ENCODE measurements at places on chromosomes 12 and 14.
A peak's percentile ranks its signal among the peaks of the same experiment; 100 is the strongest.

DNA sequence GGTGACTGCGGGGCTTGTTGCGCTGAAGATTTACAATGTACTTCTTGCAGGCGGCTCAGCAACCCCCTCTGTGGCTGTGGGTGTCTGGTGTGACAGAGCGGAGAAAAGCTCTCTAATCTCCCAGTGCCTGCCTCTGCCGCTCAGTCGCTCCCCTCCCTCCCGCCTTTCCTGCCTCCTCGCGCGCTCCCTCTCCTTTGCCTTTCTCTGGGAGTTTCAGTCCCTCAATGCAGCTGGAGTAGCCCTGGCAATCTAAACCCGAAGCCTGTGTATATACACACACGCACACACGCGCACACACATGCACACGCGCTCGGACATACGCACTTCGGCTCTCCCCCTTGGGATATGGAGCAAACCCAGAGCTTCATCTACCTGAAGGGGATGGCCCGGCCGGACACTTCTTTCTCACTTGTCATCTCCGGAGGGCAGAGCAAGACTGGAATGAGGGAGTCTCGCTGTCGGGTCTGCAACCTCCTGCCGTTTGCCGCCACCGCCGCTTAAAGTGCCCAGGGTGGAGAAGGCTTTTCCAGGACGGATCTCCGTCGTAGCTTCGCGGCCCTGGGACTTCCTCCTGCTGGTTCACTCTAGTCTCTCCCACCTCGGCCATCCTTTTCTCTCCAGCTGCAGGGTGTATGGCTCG lies 599 bp upstream of the TRHDE start:
- no peak for DNase-seq

DNA sequence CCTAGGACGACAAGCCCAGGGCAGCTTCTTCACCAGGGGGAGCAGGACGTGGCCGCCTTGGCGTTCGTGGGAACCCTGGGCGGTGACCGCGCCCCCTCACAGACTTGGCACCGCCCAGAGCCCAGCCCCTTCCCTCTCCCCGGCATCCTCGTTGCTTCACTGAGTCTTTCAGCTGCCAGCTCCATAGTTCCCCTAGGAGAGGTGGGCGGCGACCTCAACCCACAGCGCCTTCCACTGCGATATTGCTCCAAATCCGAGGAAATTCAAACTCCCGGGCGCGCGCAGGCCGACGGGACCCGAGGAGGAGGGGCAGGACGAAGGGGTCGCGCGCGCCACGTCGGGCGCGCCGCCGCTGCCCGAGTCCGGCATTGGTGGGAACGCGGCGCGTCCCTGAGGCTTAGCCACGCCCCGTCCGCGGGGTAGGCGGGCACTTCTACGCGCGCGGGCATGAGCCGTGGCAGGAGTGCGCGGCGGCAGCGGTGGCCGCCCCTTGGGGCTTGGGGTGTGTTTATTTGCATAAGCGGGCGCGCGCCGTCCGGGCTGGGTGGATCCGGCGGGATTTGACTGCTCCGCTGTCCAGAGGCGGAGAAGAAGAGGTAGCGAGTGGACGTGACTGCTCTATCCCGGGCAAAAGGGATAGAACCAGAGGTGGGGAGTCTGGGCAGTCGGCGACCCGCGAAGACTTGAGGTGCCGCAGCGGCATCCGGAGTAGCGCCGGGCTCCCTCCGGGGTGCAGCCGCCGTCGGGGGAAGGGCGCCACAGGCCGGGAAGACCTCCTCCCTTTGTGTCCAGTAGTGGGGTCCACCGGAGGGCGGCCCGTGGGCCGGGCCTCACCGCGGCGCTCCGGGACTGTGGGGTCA lies at the start of the genes APAF1 and IKBIP:
Gene APAF1 (plus strand): TSS at position 579 of the 860 bp plus-strand sequence. CDS start 3,070 bp downstream, outside the sequence.
Gene IKBIP (minus strand): TSS at position 77 of the 860 bp plus-strand sequence. CDS start 87 bp downstream, outside the sequence.
- peak; percentile 93 for DNase-seq

- DNase-seq = peak; percentile 2
Observed at GRCh38 chr12:126784328-126784921, 1482.5 kb upstream of the TMEM132C start.

DNA sequence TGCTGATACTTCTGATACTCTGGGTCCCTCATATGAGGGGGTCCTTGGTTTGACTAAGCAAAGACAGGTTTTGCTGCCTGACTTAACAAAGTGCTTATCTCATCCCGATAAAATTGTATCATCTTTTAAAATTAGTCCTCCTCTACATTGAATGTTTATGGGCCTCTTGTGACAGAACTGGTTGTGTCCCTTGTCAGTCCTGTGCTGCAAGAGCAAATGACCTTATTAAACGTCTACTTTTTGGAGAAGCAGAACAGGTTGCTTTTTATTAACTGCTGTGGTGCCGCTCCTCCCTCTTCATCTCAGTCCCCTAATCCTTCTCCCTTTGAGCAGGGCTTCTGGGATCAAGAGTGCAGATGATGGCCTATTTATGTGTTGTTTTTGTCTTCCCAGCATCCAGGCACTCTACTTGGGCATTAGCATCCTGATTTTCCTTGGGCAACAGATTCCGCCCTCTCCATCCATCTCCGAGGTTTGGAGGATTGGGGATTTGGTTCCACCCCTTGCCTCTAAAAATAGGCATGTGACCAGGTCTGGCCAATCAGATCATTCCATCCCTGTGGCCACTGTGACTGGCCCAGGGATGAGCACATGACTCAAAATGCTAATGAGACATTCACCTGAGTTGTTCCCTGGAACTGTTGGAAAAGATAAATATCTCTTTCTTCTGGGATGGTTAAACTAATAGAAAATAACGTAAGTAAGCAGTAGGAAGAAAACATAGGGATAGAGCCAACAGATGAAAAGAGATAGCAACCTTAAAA lies 2.9 kb upstream of the DENR start:
- no peak for DNase-seq

DNA sequence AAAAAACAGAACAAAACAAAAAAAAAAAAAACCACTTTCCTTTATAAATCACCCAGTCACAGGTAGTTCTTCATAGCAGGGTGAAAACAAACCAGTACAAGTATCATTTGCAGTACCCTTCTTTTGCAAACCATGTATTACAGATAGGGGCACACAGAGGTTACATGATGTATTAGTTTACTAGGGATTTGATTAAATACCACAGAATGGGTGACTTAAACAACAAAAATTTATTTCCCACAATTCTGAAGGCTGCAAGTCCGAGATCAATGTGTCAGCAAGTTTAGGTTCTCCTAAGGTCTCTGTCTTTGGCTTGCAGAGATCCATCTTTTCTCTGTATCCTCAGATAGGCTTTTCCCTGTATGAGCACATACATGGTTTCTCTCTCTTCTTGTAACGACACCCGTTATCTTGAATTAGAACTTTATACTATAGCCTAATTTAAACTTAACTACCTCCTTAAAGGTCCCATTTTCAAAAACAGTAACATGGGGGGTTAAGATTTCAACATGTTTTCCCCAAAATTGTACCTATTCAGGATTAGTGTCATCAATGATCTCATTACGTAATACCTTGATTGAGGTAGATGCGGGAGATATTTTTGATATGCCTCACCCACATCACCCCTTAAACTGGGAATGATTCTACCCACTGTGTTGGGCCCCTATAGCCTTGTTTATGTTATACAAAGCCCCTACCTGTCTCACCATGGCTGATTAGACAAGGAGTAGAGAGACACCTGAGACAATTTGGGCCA lies 3.5 kb upstream of the CEP128 start:
- no peak for DNase-seq

DNA sequence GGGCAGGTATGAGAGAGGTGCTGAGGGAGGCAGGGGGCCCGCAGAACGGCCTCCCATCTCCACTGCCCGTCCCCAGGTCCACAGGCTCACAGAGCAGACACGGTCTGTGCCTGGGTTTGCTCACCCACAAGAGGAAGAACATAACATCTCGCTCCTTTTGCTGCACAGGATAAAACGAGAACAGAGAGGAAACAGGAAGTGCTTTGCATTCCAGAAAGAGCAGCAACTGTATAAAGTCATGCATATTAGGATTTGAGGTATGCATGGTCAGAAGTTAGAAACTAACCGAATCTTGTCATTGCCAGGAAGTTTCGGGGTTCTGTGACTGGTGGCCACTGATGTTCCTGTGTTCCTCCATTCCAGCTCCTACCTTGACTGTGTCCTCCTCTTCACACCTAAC lies 25.0 kb downstream of the NTF3 start:
- DNase-seq = no peak

DNA sequence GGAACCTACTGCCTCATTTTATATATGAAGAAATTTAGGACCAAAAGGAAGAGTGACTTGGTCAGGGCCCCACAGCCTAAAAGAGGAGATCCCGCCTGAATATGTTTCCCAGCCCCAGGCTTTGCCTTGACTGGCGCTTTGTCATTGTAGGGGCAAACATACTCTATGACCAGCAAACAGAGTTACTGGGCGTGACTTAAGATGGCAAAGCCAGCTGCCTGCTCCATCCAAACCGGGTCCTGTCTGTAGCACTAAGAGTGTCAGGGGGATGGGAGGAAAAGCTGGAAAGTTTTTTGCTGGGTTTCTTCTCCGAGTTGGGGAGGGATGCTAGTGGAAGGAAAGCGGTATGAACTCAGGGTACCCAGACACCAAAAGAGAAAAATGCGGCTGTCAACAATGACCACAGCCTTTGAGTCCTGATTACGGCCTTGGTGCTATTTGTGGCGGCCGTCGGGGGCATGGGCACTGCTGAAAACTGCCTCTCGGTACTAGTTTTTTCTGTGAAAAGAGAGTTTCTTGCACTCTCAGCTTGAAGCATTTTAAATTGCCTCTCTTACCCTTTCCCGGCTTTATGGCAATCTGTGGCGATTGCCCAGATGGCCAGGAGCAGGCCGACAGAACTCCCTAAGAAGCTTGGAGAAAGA lies 82.7 kb downstream of the PRIMA1 start:
- no peak for DNase-seq

GRCh38 chr14:65485516-65485915 lies 73.0 kb downstream of the FUT8 start:
- DNase-seq = no peak

- no peak for DNase-seq
Observed at GRCh38 chr12:55068416-55069010, 48.7 kb downstream of the NEUROD4 start.

GRCh38 chr14:102450206-102451063 lies 59.1 kb downstream of the ANKRD9 start:
- no peak for DNase-seq

DNA sequence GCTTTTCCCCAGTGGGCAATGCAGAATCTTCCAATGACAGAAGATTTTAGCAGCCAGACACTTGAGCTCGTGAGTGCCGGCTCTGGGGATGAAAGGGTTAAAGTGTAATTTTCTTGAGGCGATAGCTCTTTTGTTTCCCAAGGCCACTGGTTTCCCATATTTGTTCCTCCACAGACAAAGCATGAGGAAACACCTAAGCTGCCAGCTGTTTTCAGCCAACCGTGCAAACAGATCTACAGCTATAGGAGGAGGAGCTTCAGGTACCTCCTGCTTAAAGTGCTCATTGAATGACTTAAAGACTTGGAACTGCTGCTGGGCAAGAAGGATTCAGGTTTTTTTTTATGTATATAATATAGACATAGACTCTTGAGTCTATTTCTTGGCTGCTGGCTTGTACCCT lies 1311.5 kb downstream of the TMEM121 start:
- DNase-seq = no peak

DNA sequence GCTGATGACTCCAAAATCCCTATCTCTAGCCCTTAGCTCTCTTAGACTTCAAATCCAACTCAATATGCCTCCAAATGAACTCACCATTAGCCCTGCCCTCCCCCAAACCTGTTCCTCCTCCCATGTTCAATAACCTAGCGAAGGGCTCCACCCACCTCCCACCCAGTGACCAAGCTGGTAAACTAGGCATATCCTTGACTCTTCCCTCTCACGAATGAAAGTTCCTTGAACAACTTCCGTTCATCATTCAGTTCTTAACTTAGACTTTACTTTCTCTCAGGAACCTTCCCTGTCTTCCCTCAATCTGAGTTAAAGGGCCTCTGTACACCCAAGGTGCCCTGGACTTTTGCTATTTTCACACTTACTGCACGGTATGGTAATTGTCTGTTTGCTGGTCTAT lies 1.9 kb upstream of the KLHDC1 start:
- DNase-seq = no peak

- no peak for DNase-seq
Observed at GRCh38 chr12:129257524-129257923, 404.2 kb downstream of the GLT1D1 start.

- DNase-seq = no peak
Observed at GRCh38 chr12:46569826-46570439, 197.4 kb upstream of the SLC38A2 start.

- peak; percentile 71 for DNase-seq
Observed at GRCh38 chr14:61568572-61569011, 126.7 kb upstream of the HIF1A start.

DNA sequence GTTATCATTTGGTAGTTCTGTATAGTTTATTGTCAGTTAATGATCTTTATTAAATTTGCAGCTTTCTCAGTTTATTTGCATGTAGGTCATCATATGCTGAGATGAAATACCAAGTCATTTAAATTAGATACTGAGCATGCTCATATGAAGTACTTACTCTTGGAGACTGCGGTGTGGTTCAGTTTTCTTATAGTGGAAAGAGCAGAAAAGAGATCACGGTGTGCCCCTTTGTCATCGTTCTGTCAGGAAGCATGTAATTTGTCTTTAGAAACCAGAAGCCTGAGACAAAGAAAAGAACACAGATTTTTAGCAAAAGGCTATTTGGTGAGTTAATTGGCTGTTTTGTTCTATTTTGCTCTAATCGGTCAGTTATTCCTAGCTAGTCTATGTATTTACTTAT lies 75.6 kb downstream of the PLEKHA5 start:
- no peak for DNase-seq

- no peak for DNase-seq
Observed at GRCh38 chr12:122413516-122414404, 8.7 kb downstream of the CLIP1 start.

GRCh38 chr14:42854061-42854460 lies 1247.4 kb downstream of the LRFN5 start:
- no peak for DNase-seq

GRCh38 chr12:107233551-107233950 lies 140.2 kb upstream of the CRY1 start:
- no peak for DNase-seq

GRCh38 chr12:122099280-122099749 lies 20.8 kb downstream of the MLXIP start:
- DNase-seq = no peak

- DNase-seq = no peak
Observed at GRCh38 chr14:81423504-81423903, 23.4 kb upstream of the STON2 start.

- DNase-seq = no peak
Observed at GRCh38 chr14:50403419-50403818, 6.7 kb upstream of the CDKL1 start.

DNA sequence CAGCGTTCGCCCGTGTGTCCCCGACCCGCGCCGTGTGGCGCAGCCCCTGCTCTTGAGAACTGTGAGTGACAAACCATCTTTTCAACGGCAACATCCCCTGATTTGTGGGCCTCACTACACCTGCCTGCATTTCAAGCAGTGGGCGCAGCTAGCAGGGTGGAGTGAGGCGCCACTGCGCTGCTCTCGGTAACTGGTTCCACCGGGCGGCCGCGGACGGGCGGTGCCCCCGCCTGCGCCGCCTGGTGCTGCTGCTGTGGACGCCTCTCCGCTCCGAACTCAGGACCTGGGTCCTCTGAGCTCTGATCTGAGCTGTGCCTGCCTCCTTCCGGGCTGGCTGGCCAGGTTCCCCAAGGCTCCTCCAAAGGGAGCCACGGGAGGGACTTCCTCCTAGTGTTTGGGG lies 5.9 kb upstream of the DEGS2 start:
- no peak for DNase-seq

Data from activated CD4-positive, alpha-beta T cell treated with anti-CD3 and anti-CD28 coated beads, Interleukin-2, amount 50 U/mL, for 4 hours (primary cell).